ENCODE measurements at places on chromosomes 6 and 20. TPM values are rescaled to one million over a fixed set of nuclear protein-coding genes. Genes with fewer than 3 reads are reported as not detected.

MYO6 gene
- 6.4 TPM for total RNA-seq

GRCh38 chr6:82035526-82035925 lies 212.0 kb downstream of the IBTK start:
- DNase-seq: no peak

- DNase-seq: no peak
Measured at GRCh38 chr6:112365952-112366351, 18.8 kb downstream of the RFPL4B start.

GRCh38 chr6:41605649-41606048 lies 32.6 kb upstream of the MDFI start:
- DNase-seq: no peak

NKAIN4 gene
- not detected for total RNA-seq

DNA sequence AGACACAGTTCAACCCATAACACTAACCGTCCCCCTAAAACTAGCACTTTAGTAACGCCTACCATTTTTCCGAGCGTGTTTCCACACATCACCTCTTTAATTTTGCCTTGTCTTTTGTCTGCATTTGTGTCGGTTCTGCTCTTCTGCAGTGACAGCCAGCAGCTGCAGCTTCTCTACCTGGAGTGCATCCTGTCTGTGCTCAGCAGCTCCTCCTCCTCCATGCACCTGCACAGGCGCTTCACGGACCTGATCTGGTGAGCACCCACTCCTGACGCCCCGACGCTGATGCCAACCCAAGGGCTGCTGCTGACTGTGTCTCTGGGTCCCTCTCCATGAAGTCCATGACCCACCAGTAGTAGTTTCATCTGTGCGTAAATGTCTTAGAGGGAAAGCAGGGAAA lies 35.4 kb upstream of the PBOV1 start:
- DNase-seq: no peak

KHDRBS2 gene
- total RNA-seq: not detected

DNA sequence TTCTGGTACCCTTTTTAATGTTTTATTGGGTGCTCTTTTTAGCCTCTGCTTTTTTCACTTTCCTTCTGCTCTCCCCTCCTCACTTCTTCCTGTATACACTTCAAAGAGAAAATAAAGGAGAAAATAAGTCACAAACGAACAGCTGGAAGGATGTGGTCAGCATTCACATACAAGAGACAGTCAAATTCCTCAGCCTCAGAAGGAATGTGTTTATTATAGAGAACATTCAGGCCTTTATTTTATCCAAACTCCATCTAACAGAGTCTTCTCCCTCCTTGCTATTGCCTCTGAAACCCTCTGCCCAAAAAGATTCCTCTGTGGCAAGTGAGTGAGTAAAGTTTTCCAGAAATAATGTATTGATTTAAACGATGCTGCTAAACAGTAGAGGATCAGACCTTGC lies 490.4 kb downstream of the FRK start:
- no peak for DNase-seq

LY6G6C gene
- not detected for total RNA-seq

DNA sequence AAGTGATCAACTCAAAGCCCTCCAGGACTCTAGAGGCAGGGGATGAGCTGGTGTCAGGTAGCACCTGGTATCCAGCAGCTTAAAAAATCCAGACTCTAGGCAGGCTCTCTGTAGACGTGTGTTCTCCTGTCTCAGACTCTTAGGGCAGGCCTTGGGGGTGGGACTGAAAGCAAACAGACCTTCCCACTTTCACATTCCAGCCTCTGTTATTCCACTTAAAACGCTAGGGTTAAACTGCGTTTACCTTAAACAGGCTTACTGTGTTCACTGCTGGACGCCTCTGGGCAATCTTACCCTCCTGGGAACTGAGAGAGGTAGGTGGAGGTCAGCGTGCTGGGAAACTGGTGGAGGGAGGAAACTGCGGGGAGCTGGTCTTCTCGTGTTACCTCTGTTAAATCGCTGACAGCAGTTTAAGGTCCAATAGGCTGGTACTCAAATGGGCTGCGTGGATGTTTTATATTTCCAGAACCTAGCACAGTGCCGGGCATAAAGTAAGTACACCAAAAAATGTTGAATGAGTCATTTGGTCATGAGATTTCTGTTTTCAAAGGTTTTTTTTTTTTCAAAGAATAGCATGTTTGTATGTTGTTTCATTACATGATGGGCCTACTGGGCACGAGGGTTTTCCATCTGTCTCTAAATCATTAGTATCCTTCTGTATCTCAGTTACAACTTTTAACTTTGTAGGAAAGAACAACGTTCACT lies at the start of gene GCNT2:
Gene GCNT2, plus strand, starts transcription at position 248 of the 705 bp plus-strand sequence. CDS start 7,561 bp downstream, outside the sequence.
- DNase-seq: peak; percentile 67

- DNase-seq: no peak
Measured at GRCh38 chr6:96613291-96613999, 50.5 kb downstream of the FHL5 start.

Data from SJSA1 (cell line).